ENCODE measurements at places on chromosomes 11 and 22. TPM values are rescaled to one million over a fixed set of nuclear protein-coding genes. Genes with fewer than 3 reads are reported as not detected.

HOATZ gene
- polyA plus RNA-seq = not detected

B4GAT1 gene
- polyA plus RNA-seq = 22.0 TPM

P4HA3 gene
- polyA plus RNA-seq = 2.2 TPM

GRCh38 chr11:85825616-85826015, 14.7 kb upstream of the SYTL2 start:
- no peak for DNase-seq

GRCh38 chr11:48307760-48308386, 1.9 kb downstream of the OR4S1 start:
- DNase-seq = no peak
